ENCODE measurements at places on chromosomes 5 and 9.
A peak's percentile ranks its signal among the peaks of the same experiment; 100 is the strongest.

GRCh38 chr9:7129391-7129790 lies 371.6 kb downstream of the KDM4C start:
- no peak for DNase-seq

DNA sequence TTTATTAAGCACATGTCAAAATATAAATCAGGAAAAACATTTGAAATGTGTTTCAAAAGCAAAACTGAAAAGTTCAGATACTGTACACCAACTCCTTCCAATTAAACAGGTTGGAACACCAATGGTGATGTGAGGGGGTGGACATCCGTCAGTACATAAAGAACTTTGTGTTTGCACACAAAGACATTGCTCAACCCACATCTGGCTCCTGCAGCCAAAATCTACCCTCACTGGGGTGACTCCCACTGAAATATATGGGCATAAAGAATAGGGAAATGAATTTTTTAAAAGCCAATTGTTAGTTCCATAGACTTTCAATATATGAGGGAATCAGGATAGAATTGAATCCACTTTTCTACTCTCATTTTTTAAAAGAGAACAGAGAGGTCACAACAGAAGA lies 63.9 kb downstream of the MEGF9 start:
- DNase-seq, result no peak

- DNase-seq, result no peak
Observed at GRCh38 chr5:175464942-175465233, 13.5 kb upstream of the SFXN1 start.

DNA sequence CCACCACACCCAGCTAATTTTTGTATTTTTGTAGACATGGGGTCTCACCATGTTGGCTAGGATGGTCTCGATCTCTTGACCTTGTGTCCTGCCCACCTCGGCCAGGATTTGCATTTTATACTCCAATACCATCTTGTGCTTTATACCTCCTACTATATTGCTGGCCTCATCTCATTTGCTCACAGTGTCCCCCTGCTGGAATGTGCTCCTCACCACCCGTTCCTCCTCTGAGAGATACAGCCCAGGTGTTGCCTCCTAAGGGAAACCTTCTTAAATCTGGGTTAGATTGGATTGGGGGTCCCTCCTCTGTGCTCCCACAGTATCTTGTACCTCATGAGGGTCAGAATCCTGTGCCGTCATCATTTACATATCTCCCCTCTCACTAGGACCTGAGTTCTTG lies 131.7 kb downstream of the PAPPA start:
- peak; percentile 29 for DNase-seq

GRCh38 chr5:123512611-123513461 lies 859 bp downstream of the CSNK1G3 start:
- DNase-seq, result peak; percentile 46

DNA sequence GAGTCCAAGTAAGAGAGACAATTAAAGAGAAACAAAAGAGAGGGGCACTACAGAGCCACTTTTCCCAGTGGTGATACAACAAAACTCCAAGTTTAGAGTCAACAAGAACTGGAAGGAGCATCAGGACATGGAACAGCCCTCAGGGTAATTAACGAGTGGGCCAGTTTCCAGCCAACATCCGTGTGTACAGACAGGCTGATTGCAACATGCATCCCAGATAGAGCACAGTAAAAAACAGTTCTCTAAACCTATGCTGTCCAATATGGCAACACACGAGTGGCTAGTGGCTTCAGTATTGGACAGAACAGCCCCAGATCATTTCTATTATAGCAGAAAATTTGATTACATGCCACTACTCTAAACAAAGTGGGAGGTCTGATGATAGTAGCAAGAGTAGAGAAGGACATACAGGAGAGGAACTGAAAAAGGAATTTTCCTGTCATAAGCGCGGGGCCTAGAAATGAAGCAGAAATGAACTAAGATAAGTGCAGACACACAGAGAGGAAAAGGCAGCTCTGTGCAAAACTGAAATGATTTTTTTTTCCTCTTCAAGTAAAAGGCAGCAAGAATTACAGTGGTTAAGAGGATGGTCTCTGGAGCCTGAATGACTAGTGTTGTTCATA lies 175.6 kb upstream of the CCNG1 start:
- DNase-seq, result no peak

DNA sequence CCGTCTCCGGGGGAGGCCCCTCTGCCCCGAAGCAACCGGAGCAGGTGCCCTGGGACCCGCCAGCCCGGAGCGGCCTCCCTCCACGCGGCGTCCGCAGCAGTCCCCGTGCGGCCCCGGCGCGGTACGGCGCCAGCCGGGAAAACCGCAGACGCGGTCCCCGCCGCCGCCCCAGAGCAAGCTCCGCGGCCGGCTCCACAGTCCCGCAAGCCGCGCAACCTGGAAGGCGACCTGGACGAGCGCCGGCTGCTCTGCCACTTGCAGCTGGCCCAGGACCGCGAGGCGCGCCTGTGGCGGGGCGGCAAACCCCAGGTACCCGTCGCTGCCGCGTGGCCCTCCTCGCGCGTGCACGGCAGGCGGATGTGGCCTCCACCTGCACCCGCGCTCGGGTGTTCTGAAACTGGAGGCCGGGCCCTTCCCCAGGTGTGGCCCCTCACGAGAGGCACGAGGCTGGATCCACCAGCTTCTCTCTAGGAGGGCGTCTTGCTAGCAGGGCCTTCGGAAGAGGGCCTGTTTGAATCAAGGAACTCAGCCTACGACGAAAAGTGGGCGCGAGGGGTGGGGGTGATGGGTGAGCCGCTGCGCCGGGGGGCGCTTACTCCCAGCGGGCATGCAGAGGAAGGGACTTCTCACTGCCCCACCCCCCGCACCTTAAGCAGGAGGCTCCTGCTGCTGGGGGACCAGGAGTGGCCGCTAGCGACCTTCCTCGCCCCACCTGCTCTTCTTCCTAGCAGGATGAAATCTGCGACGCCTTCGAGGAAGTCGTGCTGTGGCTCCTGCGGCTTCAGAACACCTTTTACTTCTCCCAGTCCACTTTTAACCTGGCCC lies 602 bp downstream of the CCNI2 start:
- DNase-seq, result peak; percentile 37

DNA sequence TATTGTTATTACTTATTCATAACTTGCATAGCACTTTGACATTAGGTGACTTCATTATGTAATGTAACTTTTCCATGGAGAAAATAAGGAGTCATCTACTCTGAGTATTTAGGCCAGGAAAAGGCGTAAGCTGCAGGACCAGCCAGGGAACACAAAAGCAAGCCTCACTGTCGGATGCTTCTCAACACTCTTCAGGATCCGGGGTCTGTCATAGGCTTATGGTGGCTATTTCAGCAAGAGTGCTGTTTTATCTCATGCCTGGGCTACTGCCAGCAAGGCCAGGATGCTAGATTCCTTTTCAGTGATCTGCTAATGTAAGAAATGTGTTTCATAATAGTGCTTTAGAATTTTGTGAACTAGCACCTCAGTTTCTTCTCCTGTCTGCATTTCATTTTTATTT lies 162.4 kb downstream of the CHSY3 start:
- no peak for DNase-seq

DNA sequence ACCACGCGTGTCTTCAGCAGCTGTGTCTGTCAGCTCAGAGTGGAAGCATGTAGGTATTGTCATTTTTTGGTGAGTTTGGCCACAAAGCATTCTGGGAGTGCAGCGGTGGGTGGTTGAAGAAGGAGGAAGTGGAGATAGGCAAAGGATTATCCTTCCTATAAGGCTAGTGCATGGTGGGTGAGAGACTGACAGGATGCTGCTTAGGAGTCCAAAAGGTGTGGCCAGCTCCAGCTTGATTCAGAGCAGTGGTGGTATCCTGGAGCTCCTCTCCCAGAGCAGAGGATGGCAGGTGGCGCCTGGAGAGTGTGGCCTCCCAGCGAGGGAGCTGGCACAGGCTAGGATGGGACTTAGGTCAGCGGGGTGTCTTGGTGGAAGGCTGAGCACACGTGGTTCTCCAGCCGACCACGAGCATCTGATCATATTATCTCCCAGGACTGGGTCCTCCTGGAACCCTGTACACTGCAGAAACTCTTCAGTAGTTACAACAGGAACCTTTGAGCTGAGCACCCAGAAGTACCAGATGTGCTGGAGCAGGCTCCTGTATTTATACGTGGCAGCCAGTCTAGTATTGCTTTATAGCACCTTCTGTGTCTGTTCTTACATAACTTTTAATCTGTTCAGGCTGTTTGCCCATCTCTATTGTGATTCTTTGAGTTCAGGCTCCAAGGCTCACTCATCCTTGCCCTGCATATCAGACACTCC lies 29.6 kb downstream of the MAML1 start:
- no peak for DNase-seq

GRCh38 chr5:134873494-134873893 lies 677 bp upstream of the TXNDC15 start:
- no peak for DNase-seq

DNA sequence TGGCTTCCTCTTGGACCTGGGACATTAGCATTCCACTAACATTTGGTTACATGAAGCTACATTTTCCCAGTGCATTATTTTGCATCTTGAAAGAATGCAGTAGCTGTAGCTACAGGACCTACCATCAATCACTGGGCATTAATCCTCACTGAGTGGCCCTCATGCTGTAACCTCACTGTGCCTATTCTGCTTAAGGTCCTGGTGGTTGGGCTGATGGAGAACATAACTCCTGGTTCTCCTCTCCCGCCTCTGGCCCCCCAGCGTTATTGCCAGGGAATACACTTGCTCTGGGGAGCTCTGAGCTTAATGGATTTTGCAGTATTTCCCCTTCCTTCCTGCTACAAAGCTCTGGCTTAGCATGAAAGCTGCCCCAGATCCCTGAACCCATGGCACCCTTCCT lies 111.5 kb upstream of the EQTN start:
- DNase-seq, result peak; percentile 29

DNA sequence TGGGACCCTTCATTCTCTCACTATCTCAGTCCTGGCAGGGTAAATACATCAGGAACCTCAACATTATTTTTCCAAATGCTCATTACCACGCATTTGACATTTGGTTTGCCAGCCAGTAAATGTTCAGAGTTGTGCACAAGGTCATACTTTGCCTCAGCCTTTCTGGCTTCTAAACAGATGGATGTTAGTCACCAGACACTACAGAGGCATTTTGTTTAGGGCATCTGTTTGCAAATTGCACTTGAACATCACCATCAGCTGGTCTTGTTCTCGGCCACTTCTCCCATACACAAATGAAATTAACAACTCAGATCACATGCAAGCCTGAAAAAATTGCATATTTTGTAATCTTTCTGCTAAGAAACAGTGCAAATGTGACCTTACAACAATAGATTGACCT lies 75.0 kb upstream of the SLC1A1 start:
- DNase-seq, result no peak

GRCh38 chr5:58970766-58971165 lies 387.9 kb downstream of the RAB3C start:
- DNase-seq, result no peak

GRCh38 chr5:112733586-112733985 lies 4.1 kb upstream of the APC start:
- no peak for DNase-seq

DNA sequence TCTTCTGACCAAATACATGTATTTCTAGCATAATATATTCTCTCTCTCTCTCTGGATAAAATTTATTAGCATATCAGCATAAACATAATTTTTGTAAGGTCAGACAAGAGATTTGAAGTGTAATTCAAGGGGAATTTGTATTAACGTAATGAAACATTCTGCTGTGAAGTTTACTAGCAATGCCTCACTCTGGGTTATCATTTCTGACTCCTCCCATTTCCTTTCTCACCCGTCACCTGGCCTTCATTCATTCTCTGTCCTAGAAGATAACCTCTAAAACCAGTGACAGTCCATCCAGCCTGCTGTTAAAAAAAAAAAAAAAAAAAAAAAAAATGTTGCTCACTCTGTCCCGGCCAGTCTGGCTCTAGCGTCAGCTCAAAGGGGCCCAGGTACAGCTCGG lies 27.1 kb downstream of the GRAMD2B start:
- no peak for DNase-seq

GRCh38 chr5:180639741-180640610 lies 9.4 kb downstream of the FLT4 start:
- peak; percentile 30 for DNase-seq

DNA sequence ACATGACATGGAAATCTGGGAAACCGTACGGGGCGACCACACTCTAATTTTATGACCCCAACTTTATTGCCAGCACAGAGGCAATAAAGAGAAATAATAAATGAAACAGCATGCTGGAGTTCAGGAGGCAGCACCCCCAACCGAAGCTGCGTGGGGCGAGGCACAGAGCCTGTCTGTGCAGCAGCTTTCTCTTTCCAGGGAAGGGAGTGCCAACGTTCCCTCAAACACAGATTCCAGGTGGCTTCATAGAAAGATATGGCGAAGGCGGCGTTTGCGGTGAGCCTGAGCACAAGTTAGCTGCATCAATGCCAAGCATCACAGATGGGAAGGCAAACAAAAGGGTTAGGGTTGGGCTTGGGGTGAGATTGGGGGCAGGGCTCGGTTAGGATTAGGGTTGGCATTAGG lies 114.8 kb downstream of the HSD17B3 start:
- DNase-seq, result no peak

GRCh38 chr5:96615223-96615622 lies 47.0 kb upstream of the CAST start:
- no peak for DNase-seq

DNA sequence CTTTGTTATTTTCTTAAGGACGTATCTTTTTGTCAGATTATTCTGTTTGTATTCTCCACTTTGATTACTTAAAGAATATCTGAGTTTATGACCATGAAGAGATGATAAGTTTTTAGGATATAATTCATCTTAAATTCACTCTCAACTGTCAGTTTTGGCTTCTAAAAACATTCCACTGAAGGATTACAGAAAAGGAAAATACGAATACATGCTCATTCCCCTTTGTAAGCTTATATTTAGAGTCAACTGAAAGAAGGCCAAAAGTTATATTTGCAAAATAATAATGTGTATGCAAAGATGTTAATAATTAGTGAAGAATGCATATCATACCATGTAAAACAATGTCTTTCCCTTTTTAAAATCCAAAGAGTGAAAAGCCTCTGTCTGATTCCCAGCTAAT lies 52.5 kb downstream of the ZNF474 start:
- DNase-seq, result no peak

GRCh38 chr9:38671372-38671731 lies 48.6 kb downstream of the FAM240B start:
- no peak for DNase-seq
